ENCODE measurements at places on chromosomes 2 and 18.

- no peak for DNase-seq
Observed at GRCh38 chr2:222903234-222904220, 42.7 kb downstream of the ACSL3 start.

DNA sequence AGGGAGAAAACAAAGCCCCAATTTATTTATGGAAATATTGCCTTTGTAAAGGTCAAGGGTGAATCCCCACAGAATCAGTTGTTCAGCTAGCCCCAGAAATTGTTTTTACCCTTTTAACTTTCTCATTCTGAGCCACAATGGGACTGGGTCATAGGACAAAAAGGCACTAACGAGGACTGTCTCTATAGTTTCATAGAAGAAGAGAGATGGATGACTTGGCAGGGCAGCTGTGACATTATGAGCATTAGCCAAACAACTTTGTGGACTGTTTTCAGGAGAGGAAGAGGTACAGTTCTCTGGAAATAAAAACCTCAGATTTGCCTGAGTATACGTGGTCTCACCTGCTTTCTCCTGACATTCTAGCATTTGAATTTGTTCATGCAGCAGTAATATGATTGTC is 1155.8 kb upstream of the CHAC2 start:
- no peak for DNase-seq

DNA sequence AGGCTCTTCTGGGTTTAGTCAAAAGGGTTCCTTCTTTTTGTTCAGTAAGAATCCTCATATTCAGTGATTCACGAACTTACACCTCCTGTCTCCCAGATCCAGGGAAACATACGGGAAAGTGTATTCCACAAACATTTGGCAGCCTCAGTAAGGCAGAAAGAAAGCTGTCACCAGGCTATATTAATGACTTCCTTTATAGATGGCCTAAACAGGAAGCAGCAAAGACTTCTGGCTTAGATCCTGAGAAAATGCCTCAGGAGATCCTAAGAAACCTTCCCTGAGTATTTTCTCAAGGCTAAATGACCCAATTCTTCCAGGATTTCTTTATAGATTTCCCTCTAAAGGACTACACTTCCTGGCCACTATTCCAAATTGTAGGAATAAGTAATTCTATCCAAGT is 1995.5 kb upstream of the CELF4 start:
- DNase-seq, result peak; percentile 58

GRCh38 chr2:10900216-10901109 is 11.3 kb upstream of the KCNF1 start:
- no peak for DNase-seq

GRCh38 chr2:237359894-237360780 is 53.8 kb downstream of the COL6A3 start:
- no peak for DNase-seq

GRCh38 chr2:233015019-233015645 is 2.1 kb upstream of the NGEF start:
- no peak for DNase-seq

DNA sequence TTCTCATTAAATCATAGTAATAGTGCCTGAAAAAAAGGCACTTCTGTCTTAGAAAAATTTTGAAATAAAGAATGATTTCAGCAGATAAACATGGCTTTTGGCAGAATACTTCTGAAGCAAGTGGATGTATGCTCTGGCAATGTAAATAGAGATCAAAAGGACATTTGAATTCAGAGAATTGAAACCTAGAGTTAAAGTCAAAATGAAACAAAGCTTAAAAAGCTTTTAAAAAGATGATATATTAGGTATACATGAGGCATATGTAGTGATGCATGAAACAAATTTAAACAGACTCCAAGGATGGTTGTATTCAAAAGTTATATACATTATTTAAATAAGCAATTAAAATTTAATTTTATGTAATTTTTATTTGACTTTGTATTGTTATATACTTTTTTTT is 1344.5 kb upstream of the TMEFF2 start:
- no peak for DNase-seq

GRCh38 chr18:43571078-43571689 is 293.9 kb upstream of the SYT4 start:
- no peak for DNase-seq

- DNase-seq, result no peak
Observed at GRCh38 chr2:64312622-64313397, 141.2 kb upstream of the LGALSL start.

GRCh38 chr2:64289251-64289650 is 145.0 kb upstream of the PELI1 start:
- peak; percentile 30 for DNase-seq

- peak; percentile 68 for DNase-seq
Observed at GRCh38 chr2:157363612-157364101, 38.0 kb upstream of the ERMN start.

DNA sequence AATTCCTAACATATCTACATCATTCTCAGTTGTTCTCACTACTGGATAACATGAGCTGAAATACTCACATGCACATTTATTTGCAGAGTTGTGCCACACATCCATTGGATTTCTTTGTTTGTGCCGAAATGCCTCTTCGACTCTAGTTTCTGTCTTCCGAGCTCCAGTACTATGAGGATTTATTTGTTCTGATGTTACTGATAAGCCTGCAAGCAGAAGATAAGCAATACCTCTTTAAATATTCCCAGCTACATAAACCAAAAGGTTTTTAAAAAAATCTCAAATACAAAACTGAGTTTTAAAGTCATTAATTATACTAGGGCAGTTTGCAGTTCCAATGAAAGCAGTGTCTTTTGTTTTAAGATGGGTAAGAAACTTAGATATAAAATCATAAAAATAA is 164.8 kb downstream of the ATAD2B start:
- no peak for DNase-seq

DNA sequence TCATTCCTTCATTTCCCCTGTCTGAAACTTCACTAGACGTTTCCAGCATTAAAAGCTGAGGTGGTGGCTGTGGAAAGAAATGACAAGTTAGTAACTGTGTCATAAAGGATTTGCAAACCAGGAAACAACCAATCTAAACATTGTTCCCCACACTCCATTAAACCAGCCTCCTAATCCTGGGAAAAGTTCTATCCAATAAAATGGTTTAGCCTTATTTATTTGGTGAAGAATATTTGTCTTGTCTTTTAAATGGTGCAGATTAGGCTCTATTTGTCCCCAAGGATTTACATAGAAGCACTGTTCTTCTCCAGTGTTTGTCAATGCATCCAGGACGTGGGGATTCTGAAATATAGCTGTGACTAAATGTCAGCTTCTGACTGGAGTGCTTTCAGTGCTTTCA is 10.5 kb upstream of the DPP4 start:
- DNase-seq, result no peak

GRCh38 chr18:45063246-45064038 is 382.8 kb downstream of the SETBP1 start:
- no peak for DNase-seq

GRCh38 chr2:130288467-130289403 is 54.0 kb upstream of the IMP4 start:
- no peak for DNase-seq

GRCh38 chr2:137467246-137467862 is 496.9 kb upstream of the HNMT start:
- DNase-seq, result no peak

DNA sequence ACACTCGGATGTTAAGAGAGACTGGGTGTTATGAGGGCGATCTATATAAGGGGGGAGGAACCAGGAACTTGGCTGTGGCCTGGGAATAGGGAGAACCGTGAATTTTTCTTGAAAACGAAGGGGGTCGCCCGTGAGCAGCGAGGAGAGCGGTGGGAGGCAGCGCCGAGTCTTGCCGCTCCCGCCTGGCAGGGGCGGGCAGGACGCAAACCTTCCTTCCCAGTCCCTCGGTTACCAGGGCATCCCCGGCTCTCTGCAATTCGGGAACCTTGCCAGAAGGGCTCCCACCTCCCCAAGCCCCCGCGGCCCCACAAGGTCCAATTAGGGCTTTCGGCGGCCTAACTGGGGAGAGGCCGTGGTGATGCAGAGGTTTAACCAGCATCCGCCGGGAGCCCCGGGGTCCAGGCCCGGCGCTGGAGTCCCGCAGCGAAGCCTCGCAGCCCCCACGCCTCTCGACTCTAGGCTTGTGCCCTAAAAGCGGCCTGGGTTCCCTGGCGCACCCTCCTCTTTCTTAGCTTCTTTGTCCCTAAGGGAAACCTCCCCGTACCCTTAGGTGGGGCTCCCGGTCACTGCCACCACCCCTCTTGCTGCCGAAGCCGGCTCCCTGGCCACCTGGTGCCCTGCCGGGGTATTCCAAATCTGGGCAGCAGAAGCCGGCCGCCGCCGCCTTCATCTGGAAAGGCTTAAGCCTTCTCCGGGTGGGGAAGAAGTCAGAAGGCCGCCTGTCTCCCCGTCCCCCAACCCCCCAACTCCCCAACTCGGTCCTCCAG is 680 bp upstream of the FHOD3 start:
- DNase-seq, result no peak

GRCh38 chr2:105610576-105611332 is 134.0 kb upstream of the NCK2 start:
- no peak for DNase-seq

- DNase-seq, result no peak
Observed at GRCh38 chr2:167471734-167472133, 583.5 kb downstream of the XIRP2 start.

- DNase-seq, result no peak
Observed at GRCh38 chr2:231621051-231621879, 28.6 kb downstream of the TEX44 start.

- no peak for DNase-seq
Observed at GRCh38 chr2:113064898-113065297, 2.9 kb upstream of the IL1F10 start.

- no peak for DNase-seq
Observed at GRCh38 chr2:236935631-236936445, 149.9 kb upstream of the COPS8 start.

DNA sequence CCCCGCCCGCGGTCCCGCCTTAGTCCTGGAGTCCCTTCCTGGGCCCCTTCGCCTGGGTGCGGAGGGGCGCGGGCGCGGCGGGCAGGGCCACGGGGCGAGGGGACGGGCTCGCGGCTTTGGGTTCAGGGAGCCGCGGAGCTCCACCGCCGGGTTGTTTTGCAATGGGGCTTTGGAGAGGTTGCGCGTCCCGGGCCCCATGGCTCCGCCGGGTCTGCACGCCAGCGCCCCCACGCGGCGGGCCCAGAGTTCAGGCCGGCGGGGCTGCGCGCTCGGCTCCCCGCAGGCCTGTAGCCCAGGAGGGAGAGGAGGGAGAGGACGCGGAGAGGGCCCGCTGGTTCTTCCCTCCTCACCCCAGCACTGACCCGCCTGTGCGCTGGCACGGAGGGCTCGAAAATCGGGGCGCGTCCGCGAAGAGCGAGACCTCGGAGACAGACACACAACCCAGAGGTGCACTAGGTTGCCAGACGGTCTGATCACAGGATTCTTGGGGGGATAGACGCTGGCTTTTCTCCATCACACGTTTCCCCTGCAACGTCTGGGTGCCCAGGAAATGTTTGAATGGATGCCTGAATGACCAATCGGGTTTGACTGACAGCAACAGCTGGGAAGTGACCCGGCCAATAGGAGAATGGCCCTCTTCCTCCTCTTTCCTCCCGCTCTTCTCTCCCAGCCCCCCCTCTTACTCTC is 4.9 kb upstream of the SIX2 start:
- no peak for DNase-seq

- no peak for DNase-seq
Observed at GRCh38 chr18:40608226-40608625, 1346.8 kb upstream of the PIK3C3 start.

- DNase-seq, result no peak
Observed at GRCh38 chr2:27353762-27354596, 2.6 kb downstream of the GTF3C2 start.

DNA sequence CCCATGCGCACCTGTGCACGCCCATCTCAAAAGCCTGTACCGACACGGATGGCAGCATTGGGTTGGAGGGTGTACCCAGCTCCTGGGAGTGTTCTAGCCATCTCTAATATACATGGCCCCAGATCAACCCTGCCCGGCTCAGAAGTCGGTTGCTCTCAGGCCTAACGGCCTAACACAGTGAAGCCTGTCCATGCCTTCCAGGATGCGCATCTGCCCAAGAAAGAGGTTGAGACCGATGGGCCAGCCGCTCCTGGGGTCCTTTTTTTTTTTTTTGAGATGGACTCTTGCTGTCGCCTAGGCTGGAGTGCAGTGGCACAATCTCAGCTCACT is 32.1 kb downstream of the PDIA6 start:
- no peak for DNase-seq

DNA sequence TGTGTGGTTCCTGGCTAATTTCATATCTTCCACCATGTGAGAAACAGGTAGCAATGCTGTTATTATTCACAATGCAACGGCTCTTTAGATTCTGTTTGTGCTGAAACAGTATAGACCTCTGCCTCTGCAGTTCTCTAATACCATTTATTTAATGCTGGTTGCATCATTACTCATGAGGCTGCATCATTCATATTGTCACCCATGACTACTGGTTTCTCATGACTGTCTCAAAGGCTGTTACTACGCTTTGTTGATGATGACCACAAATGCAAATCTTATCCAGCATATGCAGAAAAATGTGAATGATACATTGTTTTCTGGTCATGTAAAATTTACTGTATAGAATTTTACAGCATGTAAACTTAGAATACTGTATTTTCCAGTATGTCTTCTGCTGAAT is 22.5 kb downstream of the CAVIN2 start:
- DNase-seq, result no peak

DNA sequence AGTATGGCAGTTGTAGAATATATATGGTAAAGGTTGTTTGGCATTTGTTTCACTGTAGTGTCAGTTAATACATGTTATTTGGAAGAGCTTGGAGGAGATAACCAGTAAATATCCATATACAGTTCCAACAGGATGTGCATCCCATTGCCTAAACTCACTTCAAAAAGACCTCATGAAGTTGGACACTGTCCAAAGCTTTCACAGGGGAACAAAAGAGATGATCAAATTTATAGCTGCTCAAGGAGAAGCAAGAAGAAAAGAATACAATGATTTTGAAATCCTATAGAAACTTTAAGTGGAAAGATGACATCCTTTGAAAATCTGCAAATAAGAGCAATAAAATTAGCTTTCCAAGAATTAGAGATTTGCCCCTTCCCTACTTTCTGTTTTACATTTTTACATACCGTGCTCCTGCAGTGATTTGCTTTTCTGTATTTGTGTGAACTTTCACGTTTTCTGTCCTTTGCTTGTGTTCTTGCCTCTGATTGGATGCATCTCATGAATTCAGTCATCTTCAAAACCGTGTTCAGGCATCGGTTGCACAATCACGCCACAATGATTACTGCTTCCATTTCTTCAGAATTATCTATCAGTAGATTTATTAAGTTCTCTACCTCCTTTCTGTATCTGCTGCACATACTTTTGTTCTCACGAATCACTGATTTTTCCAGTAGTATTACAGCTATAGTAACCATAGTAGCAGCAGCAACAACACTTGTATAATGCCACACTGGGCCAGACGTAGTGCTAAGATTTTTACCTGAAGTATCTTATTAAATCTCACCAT is 83.8 kb downstream of the PARD3B start:
- DNase-seq, result no peak

GRCh38 chr2:158756331-158756730 is 38.8 kb upstream of the DAPL1 start:
- no peak for DNase-seq

DNA sequence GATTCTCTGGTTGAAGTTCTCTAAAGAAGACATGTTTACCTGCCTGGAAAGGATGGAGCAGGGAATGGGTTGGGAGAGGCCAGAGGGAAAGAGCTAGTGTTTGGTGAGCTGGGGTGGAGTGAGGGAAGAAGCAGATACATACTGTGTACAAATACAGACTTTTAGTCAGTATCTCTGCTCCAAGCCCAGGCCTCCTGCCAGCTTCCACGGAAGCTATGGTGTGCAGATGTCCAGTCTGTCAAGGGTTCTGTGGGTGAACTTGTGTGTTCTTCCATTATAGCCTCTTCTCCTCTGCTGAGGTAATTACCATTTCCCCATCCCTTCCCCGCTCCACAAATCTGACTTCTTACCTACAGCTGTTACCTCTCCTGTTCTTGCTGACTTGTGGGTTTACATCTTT is 208.6 kb downstream of the HRH4 start:
- no peak for DNase-seq

- DNase-seq, result no peak
Observed at GRCh38 chr2:176468457-176469113, 199.3 kb downstream of the MTX2 start.
